Activated CD4-positive, CD25-positive, alpha-beta regulatory T cell treated with anti-CD3 and anti-CD28 coated beads, Interleukin-2, amount 50 U/mL, for 16 hours (primary cell): ENCODE measurements at places on chromosomes 11 and 22.

DNA sequence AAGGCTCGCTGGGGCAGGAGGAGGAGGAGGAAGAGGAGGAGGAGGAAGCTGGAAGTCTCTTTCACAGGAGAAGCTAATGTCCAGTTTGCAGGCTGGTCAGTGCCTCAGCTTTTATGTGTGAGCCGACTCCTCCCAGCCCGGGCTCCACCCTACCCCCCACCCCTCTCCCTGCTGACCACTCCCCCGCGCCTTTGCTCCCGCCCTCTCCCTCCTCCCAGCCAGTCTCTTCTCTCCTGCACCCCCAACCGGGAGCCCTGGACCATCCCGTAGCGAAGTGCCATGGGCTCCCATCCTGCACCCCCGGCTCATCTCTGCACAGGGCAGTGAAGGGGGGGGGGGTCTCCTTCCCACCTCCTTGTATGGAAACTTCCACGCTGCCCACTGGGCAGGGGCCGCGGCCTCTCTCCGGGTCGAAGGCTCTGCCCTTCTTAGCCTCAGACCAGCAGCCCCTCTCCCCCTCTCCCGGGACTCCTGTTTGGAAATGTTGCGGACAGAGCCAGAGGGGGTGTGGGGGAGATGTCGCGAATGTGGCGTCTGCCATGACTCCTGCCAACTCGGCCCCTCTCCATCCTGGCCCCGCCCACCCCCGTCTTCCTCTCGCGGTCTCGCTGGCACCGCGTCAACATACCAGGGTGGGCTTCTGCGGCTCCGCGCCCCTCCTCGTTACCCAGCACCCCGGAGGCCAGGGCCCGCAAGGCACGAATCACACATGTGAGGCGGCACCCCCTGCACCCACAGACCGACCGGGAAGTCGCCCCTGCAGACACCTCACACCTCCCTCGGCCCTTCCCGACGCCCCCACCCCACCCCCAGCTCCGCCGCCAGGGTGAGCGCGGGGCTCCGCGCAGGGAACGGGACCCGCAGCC lies 1.8 kb downstream of the IGF2 start:
- DNase-seq = no peak

- no peak for DNase-seq
Measured at GRCh38 chr11:27535103-27535502, 28.5 kb upstream of the LIN7C start.

DNA sequence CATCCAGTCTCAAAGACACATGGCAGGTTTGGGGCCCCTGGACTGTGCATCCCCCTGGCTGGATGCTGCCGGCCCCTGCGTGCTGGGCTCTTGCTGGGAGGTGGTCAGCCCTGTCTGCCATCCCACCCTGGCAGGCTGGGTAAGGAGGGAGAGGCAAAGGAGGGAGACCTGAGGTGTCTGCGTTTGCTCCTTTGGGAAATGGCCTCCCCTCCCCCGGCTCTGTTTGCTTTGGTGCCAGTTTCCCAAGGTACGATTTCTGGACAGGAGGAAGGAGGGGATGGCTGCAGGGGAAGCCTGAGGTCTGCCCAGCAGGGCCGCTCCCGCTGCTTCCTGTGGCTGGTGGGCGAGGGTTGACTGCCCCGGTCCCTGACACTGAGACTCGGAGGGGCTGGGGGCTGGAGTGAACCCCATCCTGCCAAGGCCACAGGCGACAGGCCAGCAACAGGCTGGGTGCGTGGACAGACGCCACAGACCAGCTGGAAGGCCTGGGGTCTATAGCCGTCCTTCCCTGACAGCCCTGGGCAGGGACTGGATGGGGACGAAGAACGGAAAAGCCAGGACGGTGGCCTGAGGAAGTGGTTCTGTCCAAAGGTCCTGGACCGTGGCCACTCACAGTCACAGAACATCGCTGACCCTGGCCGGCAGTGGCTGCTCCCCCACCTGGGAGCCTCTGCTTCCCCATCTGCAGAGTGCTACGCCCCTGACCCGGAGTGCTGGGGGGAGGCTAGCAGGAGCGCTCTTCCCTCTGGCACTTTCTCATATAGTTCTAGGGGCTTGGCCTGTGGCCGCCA lies 38.0 kb downstream of the OSBPL5 start:
- no peak for DNase-seq

DNA sequence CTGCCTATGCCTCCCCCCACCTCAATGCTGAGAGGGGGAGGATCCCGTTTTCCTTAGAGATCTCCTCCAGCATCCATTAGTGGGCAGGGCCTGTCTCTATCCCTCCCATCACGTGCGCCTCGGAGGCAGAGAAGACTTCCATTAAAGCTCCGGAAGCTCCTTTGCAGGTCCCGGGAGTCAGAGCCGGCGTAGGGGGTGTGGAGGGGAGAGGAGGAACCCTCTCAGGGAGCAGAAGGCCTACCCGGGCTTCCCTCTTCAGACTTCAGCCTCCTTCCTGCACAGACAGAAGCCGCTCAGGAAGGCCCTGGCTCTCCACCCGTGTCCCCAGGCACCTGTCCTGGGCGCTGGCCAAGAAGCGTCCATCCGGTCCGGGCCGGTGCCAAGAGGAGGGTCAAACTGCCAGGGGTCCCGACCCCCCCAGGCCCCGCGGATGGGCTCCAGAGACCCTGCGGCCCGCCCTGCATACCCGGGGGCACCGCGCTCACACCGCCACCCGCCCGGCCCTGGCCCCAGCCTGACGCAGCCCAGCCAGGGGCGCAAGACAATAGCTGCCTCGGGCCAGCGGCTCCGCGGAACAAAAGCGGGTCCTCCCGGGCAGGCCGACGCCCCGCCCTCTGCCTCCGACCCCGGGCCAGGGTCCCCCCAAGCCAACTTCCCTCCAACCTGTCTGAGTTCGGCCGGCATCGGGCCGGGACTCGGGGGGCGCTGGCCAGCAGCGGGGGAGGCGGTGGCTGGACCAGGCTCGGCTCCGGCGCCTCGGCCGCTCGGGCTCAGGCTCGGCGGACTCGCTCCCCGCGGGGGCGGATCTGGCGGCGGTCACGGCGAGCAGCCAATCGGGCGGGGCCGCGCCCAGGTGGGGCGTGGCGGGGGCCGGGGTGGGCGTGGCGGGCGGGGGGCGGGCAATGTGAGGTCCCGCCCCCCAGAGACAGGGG lies 29.9 kb downstream of the ARVCF start:
- DNase-seq = peak; percentile 21

- no peak for DNase-seq
Measured at GRCh38 chr22:20761536-20761935, 12.4 kb upstream of the SERPIND1 start.

- DNase-seq = peak; percentile 10
Measured at GRCh38 chr22:24155627-24156140, 25.6 kb upstream of the SUSD2 start.

- DNase-seq = no peak
Measured at GRCh38 chr22:17633217-17633997, 4.9 kb upstream of the ATP6V1E1 start.

DNA sequence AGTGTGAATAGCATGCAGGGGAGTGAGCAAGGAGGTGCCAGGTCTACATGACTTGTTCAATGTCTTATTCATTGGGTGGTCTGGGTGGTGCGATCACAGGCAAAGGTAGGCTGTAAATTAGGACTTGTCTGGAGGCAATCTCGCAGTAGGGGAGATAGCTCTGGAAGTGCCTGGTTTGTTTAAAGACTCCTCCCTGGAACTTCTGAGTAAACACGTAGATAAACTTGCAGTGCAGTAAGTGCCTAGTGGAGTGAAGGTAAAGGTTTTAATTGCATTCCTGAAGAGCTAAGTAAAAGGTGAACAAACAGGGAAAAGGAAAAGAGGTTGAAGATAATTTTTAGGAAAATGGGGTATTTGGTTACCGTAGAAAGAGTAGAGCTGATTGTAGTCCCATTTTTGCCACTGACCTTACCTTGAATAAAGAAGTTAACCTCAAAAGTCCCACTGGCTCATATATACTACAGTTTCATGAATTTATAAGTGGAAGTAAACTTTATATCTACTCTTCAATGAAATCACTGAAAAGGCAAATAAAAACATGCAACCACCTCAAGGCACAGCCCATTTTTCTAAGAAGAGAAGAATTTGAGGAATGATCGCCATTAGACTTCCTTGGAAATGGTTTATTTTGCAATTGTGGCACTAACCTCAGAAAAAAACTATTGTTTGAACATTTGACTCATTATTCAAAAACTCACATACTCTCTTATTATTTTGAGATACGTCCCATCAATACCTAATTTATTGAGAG lies 44.3 kb downstream of the AASDHPPT start:
- no peak for DNase-seq

DNA sequence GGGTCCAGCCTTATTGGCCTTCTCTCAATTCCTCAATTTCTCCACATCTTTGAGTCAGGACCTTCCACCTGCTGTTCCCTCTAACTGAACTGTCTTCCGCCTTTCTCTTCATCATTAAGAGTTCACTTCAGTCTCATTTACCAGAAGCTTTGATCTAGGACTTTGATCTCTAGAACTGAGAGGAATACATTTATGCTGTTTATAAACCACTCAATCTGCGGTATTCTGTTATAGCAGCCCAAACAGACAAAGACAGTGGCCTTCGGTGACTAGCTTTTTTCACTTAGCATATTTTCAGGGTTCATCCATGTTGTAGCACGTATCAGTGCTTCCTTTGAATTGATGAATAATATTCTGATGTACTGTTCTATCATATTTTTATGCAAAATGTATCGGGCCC lies 10.5 kb downstream of the CLPB start:
- no peak for DNase-seq

DNA sequence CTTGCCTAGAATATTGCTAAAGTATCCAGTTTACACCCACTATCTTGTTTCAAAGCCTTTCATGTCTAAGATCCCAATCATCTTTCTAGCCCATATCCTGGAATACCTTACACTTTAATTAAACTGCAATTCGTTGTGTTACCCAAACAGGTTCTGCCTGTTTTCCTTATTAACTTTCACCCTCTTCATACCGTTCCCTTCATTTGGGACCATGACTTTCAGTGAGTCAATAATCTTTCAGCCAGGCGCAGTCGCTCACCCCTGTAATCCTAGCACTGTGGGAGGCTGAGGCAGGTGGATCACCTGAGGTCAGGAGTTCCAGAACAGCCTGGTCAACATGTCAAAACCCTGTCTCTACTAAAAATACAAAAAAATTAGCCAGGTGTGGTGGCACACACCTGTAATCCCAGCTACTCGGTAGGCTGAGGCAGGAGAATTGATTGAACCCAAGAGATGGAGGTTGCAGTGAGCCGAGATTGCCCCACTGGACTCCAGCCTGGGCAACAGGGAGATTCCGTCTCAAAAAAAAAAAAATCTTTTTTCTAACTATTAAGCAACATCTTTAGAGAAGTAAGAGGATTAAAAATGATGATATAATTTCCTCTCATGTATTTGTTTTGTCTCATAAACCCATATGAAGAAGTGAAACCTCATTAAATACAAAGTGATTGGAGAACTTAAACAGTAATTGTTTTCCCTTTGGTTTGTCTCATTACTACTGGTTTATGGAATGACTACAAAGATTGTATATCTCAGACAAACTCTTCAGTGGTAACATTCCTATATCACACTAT lies 20.7 kb downstream of the DMC1 start:
- DNase-seq = no peak

GRCh38 chr11:114276077-114276476 lies 20.1 kb upstream of the NNMT start:
- no peak for DNase-seq

- DNase-seq = no peak
Measured at GRCh38 chr11:34644669-34645406, 23.9 kb downstream of the EHF start.

DNA sequence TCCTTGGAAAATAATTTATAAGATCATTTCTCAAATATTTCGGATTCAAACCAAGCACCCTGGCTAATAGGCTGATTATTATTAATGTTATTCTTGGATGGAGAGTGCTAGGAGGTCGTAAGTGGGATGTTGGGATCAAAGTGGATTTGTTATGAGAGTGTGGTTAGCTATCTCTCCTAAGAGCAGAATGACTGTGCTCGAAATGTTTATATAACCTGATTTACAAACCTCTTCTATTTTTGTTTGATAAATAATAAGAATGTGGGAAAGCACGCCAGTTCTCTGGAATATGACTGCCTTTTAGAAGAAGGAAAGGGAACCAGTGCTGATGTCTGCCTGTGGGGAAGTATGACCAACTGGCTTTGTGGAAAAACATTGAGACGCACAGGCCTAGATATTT lies 527.5 kb downstream of the NTM start:
- no peak for DNase-seq

- DNase-seq = no peak
Measured at GRCh38 chr11:61602775-61603569, 22.1 kb upstream of the SYT7 start.

DNA sequence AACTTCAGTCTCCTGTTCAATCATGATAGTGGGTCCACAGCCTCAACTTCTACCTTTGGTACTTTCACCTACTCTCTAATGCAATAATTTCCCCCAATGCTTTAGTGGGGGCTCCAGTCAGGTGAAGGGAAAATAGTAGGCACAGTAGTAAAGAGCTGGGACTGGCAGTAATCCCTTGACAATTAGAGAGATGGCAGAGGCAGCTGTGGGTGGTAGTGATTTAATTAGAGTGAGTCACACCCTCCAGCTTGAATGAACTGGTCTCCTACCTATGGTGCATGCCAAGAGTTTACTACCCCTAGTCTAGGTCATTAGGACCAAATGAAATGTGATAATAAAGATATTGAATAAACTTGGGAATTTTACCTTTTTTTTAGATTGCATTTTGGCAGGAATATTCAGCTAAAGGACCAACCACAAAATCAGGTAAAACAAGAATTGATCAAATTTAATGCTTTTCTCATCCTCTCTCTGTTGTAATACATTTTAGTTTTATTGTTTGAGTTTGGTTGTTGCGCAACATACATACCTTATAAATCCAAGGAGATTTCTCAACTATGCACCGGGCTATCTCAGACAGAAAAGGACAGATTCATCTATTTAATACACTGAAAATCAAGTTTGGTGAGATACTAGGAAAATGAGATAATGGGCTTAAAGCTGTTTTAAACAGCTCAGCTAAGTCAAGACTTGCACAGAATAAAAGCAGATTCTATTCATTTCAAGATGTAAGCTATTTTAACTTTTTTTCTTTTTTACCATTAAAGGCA lies 9.0 kb downstream of the PRRG4 start:
- no peak for DNase-seq

DNA sequence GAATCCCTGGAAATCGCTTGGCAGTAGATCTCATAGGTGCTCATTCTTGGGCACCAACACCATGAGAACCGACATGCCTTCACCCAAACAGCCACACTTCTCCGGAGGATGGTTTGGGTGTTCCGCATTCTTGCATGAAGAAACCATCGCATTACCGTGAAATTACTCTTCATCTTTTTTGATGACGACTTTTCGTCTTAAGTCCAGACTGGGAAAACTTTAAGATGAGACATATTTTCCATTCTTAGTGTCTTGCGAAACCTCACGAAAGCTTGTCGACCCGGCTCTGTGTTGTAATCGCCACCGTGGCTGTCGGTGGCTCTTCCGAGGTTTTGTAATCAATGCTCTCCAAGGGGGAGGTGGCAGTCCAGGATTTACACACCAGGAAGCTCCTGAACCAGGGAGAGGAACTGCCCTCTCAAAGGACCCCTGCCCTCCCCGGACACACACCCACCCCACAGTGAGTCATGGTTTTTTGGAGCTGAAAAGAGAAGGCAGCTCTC lies 1.7 kb downstream of the TOM1 start:
- DNase-seq = no peak
